ENCODE measurements at places on chromosomes 2 and 18.

DNA sequence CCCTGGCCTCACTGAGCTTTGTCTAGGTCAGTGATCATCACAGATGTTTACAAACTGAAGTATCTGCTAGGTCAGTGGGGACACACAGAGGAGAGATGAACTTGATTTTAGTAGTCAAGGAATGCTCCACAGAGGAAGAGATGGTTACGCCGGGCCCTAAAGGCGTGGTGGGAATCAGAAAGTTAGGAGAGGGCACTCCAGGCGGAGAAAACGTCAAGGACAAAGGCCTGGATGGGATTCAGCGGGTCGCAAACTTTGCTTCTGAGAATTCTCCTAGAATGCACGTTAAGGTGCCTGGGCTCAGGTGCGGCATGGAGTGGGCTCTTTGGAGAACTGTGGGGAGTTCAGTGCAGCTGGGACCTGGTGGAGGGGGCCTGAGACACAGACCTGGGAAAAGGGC is 78.8 kb downstream of the TMEM17 start:
- DNase-seq, result no peak

- no peak for DNase-seq
Measured at GRCh38 chr2:85994897-85995647, 106.3 kb upstream of the ST3GAL5 start.

- DNase-seq, result no peak
Measured at GRCh38 chr2:85393836-85394235, 16.3 kb downstream of the CAPG start.

- no peak for DNase-seq
Measured at GRCh38 chr2:70087702-70088597, 673 bp downstream of the PCBP1 start.

GRCh38 chr2:58834404-58834803 is 593.3 kb upstream of the FANCL start:
- no peak for DNase-seq

DNA sequence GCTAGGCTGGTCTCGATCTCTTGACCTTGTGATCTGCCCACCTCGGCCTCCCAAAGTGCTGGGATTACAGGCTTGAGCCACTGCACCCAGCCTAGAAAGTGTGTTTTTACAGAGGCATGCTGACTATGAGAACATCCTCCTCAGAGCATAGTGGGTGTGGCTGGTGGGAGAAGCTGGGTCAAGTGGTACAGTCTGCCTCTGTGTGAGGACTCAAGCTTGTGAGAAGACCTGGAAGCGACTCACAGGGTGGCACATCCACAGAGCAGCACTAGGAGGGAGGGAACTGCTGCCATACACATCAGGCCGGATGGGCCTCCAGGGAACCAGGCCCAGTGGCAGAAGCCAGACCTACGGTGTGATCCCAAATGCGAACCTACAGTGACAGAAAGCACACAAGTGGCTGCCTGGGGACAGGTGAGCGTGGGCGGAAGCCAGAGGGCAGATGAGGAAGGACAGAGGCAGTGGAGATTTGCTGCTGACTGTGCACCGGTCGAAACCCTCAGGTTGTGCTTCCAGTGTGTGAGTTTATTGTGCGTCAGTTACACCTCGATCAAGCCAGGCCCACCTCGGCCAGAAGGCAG is 8.9 kb downstream of the ARHGEF4 start:
- DNase-seq, result no peak

DNA sequence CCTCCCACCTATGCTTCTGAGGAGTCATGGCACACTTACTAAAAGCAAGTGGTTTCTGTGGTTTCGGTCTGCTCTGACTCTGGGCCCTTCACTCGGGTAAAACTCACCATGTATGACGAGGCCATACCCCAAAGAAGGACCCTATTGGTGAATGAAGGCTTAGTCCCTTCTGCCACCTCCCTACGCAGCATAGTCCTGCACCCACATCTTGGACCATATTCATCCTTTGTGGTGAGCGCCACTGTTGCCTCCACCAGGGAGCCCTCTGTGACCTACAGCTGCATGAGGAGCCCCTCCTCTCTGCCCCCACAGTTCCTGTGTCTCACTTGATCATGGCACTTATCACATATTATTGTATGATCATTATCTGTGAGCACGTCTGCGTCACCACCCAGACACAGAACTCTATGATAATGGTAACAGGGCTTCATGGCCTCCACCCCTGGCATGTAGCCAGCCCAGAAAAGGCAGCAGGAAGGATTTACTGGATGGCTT is 113.3 kb downstream of the TFCP2L1 start:
- no peak for DNase-seq

DNA sequence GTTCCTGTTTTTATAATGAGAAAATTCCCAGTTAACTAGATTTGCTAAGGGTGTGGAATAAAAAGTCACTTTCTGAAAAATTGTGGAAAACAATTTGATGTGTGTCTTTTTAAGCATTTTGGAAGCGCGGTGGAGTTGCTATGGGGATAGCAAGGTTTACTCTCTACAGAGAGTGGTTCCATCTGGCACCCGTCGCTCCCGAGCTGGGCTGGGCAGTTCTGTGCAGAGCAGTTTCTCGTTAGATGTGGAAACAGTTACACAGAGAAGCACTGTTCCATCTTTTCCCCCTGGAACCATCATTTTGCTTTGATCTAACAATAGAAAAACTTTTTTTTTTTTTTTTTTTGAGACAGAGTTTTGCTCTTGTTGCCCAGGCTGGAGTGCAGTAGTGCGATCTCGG is 17.4 kb downstream of the LDLRAD4 start:
- DNase-seq, result no peak

- DNase-seq, result no peak
Measured at GRCh38 chr2:239606741-239607516, 206.1 kb upstream of the HDAC4 start.

DNA sequence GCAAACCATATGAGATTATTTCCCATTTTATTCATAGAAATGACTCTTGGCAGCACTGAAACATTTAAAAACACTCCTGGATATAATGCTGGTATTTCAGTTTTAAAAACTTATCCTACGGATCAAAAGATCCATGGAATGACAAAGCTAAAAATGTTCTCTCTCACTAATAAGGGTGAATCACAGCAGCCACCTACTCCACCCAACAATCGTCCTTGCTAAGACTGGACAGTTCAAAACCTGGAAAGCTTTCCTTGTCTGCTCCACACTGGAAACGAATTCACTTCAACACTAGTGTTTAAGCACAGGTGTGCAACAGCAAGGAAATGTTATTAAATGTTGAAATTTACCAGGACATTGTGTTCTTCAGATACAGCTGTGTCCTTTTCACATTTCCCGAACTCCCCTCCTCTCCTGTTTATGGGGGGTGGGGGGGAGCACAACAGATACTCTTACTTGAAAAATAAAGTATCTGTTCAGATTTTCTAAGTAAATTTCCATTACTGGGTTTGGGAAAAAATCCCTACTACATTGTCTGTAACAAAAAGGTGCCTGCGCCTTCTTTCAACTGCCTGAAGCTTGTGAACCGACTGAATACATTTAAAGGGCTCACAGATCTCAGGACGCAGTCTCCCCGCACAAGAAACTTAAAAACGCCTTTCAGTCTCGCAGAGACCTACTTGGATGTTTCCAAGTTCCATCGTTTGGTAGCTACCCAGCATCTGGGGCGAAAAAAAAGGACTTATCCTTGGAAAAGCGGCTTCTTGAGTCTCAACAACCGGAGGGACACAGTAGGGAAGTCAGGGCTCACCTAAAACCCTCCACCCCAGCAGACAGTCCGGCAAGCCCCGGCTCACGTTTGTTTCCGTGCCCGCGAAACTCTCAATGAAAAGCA is 1.3 kb downstream of the YWHAQ start:
- no peak for DNase-seq

DNA sequence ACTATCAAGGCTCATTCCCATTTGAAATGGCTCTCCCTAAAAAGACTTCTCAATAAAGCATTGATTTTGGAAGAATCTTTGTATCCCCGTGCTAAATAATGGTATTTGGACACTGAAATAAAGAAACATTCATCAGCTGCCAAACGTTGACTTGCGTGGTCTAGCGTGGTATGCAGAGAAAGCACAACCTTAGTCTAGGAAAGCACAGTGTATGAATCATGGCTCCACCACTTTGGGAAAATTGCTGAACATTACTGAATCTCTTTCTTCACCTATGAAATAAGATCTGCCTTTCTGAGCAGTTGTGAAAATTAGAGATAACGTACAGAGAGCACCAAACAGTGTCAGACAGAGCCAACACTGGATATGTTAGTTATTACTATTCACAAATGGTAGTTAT is 353.9 kb downstream of the SS18 start:
- DNase-seq, result no peak

GRCh38 chr2:69721022-69721421 is 20.9 kb upstream of the ANXA4 start:
- DNase-seq, result no peak

GRCh38 chr2:231668981-231669380 is 39.3 kb upstream of the PTMA start:
- DNase-seq, result no peak

- no peak for DNase-seq
Measured at GRCh38 chr2:55116966-55117365, 66.7 kb upstream of the RTN4 start.

GRCh38 chr18:8847066-8847755 is 141.9 kb downstream of the MTCL1 start:
- DNase-seq, result no peak

DNA sequence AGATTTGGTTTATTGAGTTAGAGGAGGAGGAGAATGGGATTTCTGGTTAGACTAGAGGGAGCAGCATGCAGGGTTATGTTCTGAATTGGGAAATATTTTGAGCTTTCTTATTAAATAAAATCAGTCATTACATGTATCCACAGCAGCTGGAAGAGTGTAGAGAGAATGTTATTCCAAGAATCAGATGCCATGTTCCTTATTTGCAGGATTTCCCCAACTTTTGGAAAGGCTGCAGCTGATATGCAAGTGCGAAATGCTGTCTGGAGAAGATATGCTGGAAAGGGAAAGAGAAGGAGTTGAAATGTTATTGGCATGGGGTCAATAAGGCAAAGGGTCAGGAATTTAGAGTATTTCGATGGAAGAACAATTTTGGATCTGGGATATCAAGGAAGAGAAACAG is 255.8 kb downstream of the MTX2 start:
- DNase-seq, result no peak

GRCh38 chr2:173028141-173028540 is 47.5 kb upstream of the MAP3K20 start:
- no peak for DNase-seq

DNA sequence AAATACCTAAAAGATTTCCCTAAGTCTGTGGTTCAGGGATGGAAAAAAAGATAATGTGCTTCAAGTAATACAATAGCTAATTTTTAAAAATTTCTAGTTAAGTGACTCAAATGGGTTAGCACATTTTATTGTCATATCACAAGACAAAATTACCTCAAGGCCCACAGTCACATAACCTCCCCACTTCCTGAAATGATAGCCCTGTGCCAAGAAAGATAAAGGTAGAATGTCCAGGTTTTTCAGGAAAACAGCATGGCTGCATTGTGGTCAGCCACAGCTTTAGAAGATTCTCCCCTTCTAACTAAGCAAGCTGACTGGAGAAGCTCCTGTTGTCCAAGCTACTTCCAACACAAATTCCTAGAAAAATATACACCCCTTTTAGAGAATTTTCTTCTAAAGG is 127.1 kb upstream of the SLC35G4 start:
- DNase-seq, result no peak

DNA sequence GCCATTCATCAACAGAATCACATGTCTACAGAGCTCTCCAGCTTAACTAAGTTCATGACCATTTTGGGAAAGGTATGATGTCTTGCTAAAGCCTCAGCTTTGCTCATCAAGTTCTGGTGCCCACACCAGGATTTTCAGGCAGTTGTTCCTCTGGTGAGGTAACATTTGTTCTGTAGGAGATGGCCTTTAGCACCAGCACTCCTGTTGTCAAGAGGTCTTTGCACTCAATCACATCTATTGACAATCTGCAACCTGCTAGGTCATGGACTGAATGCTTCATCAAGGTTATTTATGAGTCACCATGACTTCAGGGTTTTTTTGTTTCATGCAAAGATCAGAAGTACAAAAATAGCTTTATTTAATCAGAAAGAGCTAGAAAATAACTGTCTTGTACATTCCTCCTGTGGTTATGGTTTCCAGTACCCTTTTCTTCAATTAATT is 36.6 kb upstream of the VIT start:
- DNase-seq, result no peak

DNA sequence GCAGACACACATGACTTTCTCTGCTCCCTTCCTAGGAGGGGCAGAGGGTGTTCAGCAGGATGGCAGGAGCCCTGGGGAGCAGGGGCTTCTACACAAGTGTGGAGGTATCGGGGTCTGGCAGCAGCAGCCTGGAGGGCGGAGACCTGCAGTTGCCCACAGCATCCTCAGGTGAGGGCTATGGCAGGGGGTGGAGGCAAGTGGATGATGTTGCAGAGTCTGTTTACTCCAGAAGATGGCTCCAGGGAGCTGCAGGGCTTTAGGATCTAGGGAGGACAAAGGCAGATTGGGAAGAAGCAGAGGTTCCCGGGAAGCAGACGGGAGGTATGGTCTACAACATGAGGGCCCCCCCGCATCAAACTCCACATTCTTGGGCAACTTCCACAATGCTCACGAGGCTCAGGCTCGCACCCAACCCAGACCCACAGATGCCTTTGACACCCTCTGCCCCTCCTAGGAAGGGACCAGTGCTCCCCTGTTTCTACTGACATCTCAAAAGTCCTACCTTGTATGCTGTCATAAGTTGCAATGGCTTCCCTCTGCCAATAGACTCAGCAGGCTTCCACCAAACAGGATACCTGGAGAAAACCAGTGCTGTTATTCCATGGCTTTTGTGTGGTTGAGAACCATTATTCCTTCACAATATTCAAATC is 12.0 kb upstream of the ATP6V1C2 start:
- DNase-seq, result no peak

GRCh38 chr2:121099329-121100290 is 185.4 kb downstream of the TFCP2L1 start:
- no peak for DNase-seq

DNA sequence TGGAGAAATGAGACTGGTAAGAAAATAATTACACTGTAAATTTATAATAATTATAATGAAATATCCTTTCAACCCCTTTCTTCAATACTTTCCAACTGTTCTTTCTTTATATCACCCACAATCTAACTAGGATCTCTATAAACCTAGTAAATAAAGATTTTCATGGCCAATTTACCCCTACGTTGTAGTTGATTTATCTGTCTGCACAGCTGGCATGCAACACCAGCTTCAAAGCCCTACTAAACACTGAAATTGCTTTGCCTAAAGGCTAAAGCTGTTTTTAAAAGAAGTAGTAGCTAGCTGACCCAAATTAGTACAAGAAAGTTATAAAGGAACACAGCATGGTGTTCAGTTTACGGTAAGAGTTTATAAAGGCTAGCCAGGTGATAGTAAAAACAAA is 140.1 kb downstream of the NOL4 start:
- no peak for DNase-seq

DNA sequence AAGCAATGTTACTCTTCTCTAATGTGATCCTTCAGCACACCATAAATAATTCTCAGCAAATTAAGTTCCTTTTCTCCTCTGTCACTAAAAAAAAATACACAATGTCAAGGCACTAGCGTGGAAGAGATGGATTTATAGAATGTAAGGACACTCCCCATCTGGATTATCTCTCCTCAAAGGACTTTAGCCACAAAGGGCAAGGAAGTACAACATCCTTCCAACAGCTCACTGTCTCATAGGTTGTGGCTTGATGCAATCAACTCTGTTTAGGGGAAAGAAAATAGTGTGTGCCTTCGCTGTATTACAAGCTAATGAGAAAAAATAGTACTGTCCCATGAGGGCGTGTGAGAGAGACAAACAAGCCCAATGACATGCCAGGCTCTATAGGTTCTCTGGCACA is 129.1 kb upstream of the DNMT3A start:
- no peak for DNase-seq
